ENCODE measurements at places on chromosomes 5 and 9. TPM values are rescaled to one million over a fixed set of nuclear protein-coding genes. Genes with fewer than 3 reads are reported as not detected.

The ITK gene
- not detected for polyA plus RNA-seq

The CDC14B gene
- 13.9 TPM for polyA plus RNA-seq

The EMB gene
- polyA plus RNA-seq: 1.5 TPM

GRCh38 chr9:16521868-16522411 lies 348.5 kb downstream of the BNC2 start:
- peak; percentile 91 for DNase-seq

GRCh38 chr9:6833518-6834192 lies 75.9 kb downstream of the KDM4C start:
- DNase-seq: no peak

DNA sequence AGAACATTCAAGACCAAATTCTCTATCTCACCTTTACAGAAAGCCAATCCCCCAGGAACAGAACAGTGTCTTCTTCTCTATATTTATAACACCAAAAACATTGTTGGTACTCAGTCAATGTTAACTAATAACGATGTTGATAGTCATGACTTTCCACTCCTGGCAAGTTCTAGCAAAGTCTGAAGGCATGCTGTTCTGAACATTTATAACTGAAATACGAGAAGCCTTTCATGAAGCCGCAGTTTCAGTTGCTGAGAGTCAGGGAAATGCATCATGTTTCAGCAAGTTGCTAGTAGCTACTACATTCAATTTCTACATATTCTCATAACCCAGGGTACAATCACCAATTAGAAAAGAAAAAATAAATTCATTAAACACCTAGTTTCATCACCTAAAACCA lies 301.4 kb downstream of the PDE4D start:
- DNase-seq: no peak

DNA sequence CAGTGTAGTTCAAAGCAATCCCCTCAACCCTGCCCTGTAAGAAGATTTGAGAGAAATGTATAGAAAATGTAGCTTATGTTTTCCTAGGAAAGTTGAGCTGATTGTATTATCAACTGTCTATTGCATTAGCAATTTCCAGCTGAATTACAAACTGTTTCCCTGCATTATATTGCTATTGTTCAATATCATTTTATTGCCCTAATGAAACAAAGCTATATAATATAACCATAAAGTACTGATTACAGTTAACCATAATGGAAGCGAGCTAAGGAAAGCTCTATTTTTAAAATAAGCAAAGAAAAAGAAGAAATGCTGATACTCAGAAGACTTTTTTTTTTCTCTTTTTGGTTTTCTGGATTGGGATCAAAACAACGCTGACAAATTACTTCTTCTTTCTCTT lies 228.3 kb downstream of the EFNA5 start:
- DNase-seq: no peak

Measured in BJ (cell line).